ENCODE measurements at places on chromosomes 12 and 14.
A peak's percentile ranks its signal among the peaks of the same experiment; 100 is the strongest.

DNA sequence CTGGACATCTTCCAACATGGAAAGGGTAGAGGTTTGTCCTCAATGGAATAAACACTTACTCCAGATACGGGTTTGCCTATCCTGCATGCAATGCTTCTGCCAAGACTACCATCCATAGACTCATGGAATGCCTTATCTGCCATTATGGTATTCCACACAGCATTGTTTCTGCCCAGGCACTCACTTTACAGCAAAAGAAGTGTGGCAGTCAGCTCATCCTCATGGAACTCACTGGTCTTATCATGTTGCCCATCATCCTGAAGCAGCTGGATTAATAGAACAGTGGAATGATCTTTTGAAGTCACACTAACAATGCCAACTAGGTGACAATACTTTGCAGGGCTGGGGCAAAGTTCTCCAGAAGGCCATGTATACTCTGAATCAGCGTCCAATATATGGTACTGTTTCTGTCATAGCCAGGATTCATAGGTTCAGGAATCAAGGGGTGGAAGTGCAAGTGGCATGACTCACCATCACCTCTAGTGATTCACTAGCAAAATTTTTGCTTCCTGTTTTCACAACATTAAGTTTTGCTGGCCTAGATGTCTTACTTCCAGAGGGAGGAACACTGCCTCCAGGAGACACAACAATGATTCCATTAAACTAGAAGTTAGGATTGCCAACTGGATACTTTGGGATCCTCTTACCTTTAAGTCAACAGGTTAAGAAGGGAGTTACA, 140.4 kb downstream of the SLC35F4 start:
- DNase-seq, result no peak

GRCh38 chr12:124174451-124175348, 120.2 kb upstream of the RFLNA start:
- no peak for DNase-seq

DNA sequence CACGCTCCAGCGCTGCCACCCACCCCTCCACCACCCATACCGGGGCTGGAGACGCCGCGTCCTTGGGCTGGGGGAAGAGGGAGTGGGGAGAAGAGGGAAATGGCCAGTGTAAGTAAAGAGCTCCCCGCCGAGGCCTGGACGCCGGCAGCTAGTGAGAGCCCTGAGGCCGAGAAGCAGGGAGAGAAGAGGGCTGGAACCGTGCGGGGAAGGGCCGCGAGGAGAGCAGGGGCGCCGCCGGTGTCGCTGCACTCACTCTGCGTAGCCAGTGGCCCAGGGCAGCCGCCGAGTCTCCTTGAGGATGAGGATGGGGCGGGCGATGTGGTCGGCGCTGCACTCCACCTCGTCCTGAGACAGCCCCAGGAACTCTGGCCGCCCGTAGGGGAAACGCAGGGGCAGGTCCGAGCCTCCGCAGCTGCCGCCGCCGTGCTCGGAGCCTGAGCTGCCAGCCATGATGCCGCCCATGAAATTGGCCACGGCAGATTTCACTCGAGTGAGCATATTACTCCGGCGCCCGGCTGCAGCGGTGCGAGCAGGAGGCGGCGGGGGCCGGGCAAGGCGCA, 631 bp downstream of the PPM1H start:
- peak; percentile 73 for DNase-seq

GRCh38 chr14:29618323-29619067, 309.2 kb downstream of the PRKD1 start:
- DNase-seq, result no peak
